ENCODE measurements at places on chromosomes 6 and 20. TPM values are rescaled to one million over a fixed set of nuclear protein-coding genes. Genes with fewer than 3 reads are reported as not detected.

DNA sequence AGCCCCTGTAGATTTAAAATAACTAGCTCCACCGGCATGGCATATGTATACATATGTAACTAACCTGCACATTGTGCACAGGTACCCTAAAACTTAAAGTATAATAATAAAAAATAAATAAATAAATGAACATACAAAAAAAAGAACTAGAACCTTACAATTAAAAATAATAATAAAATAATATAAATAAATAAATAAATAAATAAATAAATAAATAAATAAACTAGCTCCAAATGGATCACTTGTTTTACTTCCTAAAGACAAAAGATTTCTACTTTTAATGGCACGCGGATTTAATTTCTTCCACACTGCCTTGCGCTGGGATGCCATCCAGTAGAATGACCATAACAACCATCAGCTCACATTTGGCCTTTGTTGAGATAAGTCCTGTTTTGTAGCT is 141.0 kb upstream of the NRSN1 start:
- DNase-seq, result no peak

GRCh38 chr6:62429781-62430180 is 143.8 kb upstream of the KHDRBS2 start:
- no peak for DNase-seq

DNA sequence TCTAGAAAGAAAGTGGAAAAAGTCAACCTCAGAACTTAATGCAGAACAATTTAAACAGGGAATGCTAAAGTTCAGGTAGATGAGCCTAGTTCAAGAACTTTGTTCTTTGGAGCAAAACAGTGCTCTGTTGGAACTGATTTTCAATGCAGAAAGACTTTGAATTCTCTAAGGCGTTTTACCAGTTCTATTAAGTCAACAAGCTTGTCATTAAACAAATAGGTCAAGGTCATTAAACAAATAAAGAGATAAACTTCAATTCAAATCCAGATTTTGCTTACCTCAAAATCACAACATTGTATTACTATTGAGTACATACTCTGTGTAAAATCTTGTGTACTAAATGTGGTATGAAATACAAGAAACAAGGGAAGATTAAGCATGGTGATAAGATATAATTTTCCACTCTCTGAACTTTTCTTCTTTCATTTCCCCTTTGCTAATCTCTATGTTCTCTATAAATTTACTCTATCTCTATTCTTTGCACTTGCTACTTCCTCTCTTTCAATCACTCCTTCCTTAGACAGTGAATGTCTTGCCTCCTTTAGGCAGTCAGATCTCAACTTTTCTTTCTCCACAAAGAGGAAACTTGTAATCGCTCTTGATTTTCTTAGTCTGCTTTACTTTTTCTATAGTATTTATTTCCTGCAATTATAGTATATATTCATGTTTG is 160.8 kb upstream of the KHDRBS2 start:
- no peak for DNase-seq

DNA sequence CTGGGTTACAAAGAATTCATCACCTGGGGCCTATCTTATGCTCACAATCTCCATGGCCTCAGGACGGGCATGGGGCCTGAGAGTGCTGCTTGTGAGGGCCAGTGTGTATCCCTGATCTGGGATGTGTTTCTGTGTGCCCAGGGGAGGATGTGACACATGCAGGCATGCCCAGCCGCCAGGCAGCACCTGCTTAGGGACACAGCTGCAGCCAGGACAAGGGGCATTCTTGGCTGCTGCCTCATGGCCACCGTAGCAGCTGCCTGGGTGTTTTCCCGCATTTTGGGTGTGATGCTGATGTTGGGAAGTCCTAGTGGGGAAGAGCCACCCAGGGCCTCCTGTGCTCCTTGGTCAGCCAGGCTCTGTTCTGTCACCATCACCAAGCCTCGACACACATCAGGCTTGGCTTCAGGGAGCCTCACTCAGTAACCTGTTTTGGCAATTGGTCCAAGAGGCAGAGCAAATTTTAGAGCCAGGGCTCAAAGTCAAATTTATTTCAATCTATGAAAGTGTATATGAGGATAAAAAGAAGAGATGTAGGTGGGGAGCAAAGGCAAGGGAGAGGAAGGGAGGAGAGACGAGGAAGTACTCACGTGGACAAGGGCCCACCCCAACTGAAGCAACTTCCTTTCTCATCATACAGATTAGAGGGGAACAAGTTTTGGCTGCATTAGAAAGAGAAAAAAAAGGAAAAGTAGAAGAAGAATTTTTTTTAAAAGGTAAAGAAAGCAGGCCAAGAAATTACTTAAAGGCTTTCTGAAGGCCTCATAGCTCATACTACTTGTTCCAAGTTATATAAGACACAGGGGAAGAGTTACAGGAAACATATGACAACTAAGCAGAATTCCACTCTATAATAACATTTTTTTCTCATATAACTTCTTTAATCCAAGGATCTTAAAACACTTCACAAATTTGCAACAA is 269.9 kb upstream of the SUPT3H start:
- no peak for DNase-seq

DNA sequence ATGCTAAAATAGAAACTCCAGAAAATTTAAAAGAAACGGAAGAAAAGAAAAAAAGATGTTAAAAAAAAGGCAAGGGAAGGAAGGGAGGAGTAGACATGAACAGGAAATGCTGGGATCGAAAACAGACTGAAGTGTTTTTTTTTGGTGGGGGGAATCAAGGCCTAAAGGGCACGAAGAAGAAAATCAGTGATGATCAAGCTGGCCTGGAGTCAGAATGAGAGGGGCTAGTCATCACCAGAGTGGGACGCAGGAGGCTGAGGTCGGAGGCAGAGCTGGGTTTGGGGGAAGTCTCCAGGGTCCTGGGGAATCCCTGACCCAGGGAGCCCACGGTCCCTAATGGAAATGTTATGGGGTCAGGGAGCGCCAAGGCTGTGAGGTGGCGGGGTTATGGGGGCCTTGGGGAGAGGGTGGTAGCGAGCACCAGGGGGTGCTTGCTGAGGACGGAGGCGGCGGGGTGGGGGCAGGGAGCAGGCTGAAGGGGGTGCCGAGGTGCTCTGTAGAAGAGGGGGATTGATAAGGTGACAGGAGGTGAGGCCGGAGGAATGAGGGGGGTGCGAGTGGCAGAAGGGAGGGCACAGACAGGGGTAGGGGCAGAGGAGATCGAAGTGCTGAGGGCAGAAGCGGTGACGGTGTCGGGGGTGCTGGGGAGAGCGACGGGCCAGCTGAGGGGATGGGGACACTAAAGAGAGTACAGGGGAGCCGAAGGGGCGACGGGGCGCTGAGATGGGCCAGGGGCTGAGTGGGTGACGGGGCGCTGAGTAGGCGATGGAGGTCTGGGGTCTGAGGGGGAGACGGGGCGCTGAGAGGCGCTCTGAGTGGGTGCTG is 684 bp downstream of the ZNFX1 start:
- no peak for DNase-seq

GRCh38 chr20:22722811-22723210 is 138.4 kb upstream of the FOXA2 start:
- DNase-seq, result no peak

DNA sequence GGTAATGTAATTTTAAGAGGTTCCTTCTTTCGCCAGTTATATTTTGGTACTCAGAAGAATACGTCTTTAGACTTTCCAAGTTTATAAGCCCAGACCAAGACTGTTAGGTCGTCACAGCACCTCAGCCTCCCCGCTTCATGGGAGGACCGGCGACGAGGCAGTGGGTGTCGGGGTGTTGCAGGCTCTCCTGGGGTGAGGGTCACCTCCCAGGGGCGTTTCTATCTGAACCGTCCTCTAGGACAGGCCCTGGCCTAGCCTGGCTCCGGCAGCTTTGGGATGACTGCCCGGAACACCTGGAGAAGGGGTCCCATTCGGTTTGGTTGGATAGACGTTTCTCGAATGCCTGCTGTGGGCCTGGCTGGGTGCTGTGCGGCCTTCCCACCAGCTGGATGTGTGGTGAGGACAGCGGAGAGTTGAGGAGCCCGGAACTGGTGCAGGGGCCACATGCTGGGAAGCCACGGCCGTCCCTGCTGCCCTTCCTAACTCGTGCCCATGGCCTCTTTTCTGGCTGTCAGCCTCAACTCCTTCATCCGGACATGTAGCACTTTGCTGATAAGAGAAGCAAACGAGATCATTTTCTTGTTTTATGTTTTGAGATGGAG is 1.1 kb downstream of the OSBPL2 start:
- peak; percentile 30 for DNase-seq

DNA sequence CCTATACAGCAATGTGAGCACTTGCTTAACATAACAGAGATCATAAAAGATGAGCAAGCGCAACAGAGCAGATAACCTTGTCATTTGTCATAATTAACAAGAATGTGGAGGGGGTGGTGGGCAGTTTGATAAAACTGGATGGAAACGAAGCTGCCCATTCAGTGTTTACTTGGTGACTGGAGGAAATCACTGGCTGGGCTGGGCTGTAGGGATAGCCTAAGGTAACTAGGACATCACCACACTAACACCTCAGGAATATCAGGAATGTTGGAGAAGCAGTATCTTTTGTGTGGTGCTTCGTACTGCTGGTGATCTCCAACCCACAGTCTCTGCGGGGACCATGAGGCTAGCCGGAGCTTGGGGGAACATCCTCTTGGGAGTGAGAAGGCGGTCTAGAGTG is 218.4 kb downstream of the HIVEP2 start:
- DNase-seq, result no peak

DNA sequence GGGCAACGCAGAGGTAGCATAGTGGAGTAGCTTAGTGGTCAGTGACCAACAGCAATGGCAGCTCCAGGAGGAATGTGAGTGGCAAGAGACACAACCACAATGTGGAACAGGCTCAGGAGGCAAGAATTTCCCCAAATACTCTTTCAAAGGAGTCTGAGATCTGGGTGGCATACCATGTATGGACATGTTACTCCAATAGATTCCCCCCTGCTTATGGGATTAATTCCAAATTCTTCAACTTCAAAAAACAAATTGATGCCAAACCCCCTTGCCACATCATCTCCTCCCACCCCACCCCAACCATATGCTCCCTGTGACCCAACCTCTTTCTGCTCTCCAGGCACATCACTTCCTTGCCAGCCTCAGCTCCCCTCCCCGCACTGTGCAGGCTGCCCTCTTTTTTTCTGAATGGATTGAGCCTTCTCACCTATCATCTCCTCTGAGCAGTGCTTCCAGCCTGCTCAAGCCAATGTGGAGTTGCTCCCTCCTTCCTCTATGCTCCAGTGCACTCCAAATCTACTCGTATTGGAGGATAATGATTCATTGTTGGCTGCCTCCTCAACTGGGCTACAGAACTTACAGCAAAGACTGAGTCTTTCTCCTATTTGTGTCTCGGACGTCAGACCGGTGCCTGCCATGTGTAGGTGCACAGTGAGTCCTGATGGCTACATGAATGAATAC is 93.0 kb upstream of the CEP85L start:
- no peak for DNase-seq

- peak; percentile 68 for DNase-seq
These were observed 48.9 kb downstream of the PRDM1 start for GRCh38 chr6:106134906-106135634.

- peak; percentile 58 for DNase-seq
These were observed 455.0 kb upstream of the SOX4 start for GRCh38 chr6:21138336-21139069.

DNA sequence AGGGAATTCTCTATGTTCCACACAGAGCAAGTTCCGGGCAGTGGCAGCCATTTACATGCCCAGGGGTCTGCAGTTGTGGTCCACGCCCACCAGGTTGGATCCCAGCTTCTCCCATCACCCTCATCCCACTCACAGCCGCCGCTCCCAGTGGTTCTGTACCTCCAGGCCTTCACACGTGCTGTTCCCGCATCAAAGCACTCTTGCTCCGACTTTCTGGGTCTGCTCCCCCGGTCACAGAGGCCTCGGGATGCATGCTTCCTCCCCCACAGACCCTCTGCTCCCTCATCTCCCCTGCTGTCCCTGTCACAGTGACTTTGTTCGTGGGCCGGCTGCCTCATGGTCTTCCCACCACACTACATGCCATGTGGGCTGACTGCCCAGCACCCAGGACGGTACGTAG is 332.5 kb downstream of the TAF4 start:
- no peak for DNase-seq

DNA sequence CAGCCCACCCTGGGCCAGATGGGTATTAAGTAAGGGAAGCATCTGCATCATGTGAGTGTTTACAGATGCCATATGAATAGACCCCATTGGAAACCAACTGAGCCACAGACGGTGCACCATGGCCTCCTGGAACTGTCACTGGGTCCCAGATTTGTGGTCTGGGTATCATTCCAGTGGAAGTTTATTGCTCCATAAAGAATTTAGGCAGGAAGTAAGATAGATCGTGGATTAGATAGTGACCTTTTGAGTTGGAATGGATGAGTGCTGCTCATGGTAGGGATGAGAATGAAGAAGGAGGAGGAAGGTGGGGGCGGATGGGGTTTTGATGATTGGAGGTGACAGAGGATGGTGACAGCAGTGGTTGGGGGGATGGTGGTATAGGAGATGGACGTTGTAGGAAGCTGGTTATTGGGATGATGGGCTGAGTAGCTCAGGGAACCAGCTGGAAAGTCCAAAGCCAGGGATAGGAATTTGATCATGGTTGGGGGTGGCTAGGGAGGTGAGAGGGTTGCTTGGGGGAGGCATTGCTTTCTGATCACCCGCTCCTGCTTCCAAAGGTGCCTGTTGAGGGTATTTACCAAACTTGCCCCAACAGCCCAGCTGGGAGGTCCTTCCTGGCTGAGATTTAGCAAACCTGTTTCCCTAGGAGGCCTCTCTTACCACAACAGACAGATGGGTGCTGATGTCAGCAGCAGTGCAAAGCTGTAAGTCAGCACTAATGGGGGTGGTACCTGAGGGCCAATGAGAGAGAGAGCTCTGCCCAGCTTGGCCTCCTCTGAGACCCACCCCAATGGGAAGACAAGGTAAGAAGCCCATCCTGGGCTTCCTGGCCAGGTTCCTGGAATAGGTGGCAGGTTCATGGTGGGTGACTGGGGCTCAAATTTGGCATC is 78.0 kb downstream of the VEGFA start:
- no peak for DNase-seq

- peak; percentile 6 for DNase-seq
These were observed 164.7 kb upstream of the CCN2 start for GRCh38 chr6:132115714-132116366.

GRCh38 chr6:22928775-22929174 is 359.4 kb downstream of the HDGFL1 start:
- DNase-seq, result no peak

GRCh38 chr20:44979090-44979621 is 12.8 kb downstream of the STK4 start:
- DNase-seq, result peak; percentile 71

- DNase-seq, result no peak
These were observed 259.4 kb upstream of the STXBP5 start for GRCh38 chr6:146944809-146945208.

Gene XRN2
- 90.2 TPM for total RNA-seq

Gene PPP1R16B
- total RNA-seq, result not detected

Gene CNBD2
- 4.5 TPM for total RNA-seq

Gene TRIM10
- total RNA-seq, result not detected

Gene IRAK1BP1
- total RNA-seq, result 4.2 TPM

Gene GUCA1A
- not detected for total RNA-seq

Gene HIVEP2
- total RNA-seq, result 28.9 TPM

Gene SGK2
- total RNA-seq, result 0.64 TPM

Gene THBS2
- total RNA-seq, result 478 TPM

Gene MYT1
- total RNA-seq, result not detected

Gene COL21A1
- under 0.01 TPM for total RNA-seq

Gene SLC17A5
- total RNA-seq, result 40.3 TPM

Gene HCRTR2
- not detected for total RNA-seq

Gene KIAA0408
- 1.3 TPM for total RNA-seq

All from fibroblast of villous mesenchyme (primary cell).